ENCODE measurements at places on chromosomes 12 and 14.

DNA sequence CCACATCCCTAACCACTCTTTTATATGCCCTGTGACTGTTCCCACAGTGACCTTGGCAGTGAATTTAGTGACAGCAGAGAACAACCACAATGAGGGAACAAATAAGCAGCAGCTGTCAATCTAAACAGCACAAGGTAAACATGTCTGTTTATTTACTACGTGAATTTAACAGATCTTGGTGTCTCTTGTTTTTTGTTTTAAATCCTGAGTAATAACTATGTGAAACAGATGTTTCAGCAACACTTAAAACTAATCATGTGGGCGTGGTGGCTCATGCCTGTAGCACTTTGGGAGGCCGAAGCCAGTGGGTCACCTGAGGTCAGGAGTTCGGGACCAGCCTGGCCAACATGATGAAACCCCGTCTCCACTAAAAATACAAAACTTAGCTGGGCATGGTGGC is 17.0 kb upstream of the CFAP54 start:
- DNase-seq = no peak

DNA sequence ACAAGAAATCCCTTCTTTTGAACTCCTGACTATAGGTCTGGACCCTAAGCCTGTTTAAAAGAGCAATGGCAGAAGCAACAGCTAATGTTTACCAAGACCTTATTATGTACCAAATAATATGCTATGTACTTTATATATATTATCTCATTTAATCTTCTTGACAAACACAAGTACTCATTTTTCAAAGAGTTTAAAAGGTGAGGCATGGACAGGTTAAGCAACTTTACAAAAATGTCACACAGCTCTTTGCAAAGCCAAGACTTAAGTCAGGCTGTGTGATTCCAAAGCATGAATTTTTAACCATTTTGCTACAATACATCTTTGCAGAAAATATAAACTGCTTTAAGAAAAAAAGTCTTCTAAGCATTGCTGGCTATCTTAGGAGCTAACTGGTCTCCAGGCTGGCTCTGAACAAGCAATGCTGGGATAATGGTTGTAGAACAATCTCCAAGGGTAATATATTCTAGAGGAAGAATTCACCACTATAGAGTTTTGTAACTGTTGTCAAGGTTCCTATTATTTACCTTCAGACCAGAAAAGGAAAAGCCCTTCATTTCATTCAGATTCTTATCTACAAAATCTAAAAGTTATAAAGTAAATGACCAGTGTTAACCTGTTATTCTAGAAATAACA is 22.1 kb downstream of the SYNJ2BP start:
- no peak for DNase-seq

DNA sequence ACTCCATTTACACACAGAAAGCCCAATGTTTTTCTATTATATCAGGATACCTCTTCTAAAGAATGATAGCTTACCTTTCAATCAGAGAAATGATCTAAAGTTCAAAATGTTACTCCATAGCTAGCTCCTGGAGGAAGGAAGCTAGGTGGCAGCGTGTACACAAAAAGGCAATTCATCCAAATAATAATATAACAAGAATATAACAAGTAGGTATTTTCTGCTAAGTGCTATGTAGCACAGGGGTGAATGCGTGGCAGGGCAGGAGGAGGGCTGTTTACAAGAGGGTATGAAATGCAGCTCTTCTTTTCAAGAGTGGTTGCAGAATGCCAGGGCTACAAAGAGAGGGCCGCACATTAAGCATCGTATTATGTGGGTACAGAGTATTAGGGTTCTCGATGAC is 663 bp upstream of the SNAPC1 start:
- DNase-seq = no peak

DNA sequence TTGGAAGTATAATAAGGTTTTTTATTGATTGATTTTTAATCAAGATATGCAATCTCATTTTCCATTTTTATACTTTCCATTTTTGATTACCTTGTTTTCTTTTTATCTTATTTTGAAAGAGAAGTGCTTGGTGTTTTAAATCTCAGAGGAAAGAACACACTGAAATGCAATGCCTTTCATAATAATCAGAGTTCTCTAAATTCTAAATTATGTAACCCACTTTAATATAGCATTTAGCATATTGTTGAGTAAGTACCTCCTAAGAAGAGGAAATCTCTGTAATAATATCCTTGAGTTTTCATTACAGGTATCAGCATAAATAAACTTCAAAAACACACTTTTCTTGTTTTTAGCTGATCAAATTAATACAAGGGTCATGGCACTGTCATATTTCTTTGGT is 96.9 kb downstream of the GTF2A1 start:
- no peak for DNase-seq

GRCh38 chr12:101793401-101793800 is 37.4 kb downstream of the GNPTAB start:
- no peak for DNase-seq

DNA sequence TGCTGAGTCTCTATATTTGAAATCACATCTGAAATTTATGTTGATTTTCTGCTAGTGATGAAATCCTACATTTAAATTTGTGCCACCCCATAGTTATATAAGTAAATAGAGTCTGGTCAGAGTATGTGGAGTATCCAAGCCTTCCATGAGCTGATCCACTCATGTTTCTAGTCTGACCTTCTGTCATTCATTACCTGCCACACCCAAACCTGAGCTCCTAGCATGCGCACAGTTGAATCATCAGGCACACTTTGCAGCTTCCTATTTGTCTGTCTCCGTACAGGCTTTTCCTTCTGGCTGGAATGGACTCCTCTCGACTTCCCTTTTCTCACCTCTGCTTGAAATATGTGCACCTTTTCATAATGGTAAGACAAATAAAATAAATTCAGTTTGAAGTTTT is 45.3 kb upstream of the LRIG3 start:
- no peak for DNase-seq

GRCh38 chr14:64659366-64659765 is 44.9 kb upstream of the PLEKHG3 start:
- DNase-seq = no peak

GRCh38 chr12:67141296-67142018 is 127.7 kb upstream of the CAND1 start:
- DNase-seq = no peak

- DNase-seq = no peak
These were observed 91.8 kb downstream of the RCOR1 start for GRCh38 chr14:102684298-102684663.

- DNase-seq = no peak
These were observed 114.5 kb upstream of the NCOR2 start for GRCh38 chr12:124681779-124682391.

GRCh38 chr12:89231686-89232085 is 120.6 kb downstream of the DUSP6 start:
- DNase-seq = no peak

DNA sequence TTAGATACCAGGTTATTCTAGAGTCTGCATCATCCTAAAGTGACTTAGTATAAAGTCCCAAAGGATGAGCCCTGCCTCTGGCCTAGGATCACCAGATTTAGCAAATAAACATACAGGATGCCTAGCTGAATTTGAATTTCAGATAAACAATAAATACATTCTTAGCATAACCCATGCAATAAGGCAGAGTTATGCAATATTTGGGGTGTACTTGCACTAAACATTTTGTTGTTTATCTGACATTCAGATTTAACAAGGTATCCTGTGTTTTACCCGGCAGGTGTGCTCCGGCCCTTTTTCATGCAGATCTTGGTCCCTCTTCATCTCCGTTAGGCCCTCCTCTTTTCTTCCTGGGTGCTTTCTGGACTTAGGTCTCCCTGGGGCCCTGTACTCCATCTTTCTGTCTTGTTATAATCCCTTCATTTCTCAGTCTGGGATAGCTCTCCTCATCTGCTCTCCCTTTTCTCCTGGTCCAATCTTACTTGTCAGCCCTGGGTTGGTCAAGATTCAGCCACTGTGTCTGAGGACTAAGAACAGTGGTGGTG is 18.1 kb upstream of the SMOC1 start:
- DNase-seq = no peak

DNA sequence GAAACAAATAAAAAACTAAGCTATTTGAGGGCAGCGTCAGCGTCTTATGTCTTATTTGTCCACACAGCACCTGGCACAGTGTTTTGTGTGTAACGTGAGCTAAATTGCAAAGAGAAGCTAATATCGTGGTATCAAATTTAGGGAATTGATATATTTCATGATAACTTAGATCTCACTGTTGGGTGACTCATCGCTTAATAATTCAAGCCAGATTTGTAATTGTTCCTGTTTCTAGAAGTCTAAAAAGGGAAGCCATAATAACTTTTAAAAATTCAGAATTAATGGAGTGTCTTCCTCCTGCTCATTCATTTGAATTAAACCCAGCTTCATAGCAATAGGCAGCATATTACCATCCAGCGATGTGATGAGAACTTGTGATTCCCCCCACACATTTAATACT is 214.7 kb downstream of the PDZRN4 start:
- DNase-seq = no peak

- no peak for DNase-seq
These were observed 195.7 kb downstream of the RBM19 start for GRCh38 chr12:113770389-113770865.

DNA sequence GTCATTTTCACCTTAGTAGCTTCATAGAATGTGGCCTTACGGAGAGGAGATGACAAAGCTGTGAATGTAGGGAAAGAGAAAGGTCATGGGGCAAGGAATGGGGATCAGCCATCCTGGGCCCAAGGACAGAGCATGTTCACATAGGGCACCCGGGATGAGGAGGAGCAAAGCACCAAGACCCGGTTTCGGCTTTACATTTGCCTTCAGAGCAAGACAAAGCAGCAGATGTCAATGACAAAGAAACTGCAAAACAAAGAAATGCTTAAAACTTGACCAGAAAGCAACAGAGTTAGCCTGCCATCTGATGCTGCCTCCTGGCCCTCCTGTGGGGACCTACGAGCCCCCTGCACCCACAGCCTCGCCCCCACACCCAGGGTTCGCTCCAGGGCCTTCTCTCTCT is 249.2 kb downstream of the SLC41A2 start:
- no peak for DNase-seq

DNA sequence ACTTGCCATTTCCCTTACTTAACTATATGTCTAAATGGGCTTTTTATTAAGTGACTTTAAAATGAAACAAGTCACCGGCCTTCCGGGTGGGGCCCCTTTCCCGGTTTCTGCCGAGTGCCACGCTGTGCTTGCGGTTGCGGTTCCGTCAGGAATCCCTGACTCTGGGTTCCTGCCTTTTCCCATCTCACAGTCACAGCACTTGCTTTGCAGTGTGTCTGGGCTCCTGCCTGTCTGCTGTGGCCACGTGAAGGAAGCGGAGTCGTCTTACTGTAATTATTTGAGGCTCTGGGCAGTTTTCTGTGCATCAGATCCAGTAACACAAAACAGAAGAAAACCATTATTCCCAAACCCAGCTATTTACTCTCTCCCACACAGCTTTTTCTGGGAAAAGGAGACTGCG is 44.0 kb upstream of the FRMD6 start:
- DNase-seq = no peak

DNA sequence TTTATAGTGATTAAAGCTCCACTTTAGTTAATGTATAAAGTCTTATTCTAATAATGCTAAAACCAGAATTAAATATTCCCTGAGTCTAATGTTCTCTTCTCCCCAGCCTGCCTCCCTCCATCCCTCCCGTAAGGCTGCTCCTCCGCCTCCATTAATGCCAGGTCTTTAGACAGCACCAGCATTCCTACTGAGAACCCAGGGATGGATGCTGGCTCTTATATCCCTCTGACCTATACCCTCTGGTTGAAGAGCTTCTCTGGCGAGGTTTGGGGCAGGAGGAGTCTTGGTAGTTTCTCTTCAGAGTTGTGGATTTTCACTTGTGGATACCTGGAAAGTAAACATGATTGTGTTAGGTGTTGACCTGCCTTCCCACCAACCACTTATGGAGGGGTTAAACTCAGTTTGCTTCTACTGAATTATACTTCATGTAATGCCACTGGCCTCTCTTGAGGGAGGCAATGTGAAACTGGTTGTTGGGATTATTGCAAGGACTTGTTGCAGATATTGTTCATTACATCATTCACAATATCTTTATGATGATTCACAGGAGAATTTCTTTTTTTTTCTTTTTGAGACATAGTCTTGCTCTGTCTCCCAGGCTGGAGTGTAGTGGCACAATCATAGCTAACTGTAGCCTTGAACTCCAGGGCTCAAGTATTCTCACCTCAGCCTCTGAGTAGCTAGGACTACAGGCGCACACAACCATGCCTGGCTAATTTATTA is 11.1 kb upstream of the SMAGP start:
- no peak for DNase-seq

DNA sequence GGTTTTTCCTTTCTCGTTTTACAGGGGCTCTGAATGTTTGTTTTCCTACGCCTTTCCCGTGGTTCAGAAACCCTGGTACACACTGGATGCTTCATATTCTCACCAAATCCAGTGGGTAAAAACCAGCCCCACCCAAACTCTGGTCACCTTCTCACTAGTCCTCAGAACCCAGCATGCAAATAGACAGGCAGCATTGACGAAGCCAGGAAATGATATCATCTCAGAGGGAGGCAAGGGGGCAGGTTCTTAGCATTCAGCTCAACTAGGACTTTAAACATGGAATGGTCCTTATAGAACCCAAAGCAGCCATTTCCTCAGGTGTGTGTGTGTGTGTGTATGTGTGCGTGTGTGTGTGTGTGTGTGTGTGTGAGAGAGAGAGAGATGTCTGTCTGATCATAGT is 142.0 kb downstream of the KCNK10 start:
- no peak for DNase-seq

GRCh38 chr14:104507443-104507842 is 72.1 kb upstream of the C14orf180 start:
- DNase-seq = no peak

DNA sequence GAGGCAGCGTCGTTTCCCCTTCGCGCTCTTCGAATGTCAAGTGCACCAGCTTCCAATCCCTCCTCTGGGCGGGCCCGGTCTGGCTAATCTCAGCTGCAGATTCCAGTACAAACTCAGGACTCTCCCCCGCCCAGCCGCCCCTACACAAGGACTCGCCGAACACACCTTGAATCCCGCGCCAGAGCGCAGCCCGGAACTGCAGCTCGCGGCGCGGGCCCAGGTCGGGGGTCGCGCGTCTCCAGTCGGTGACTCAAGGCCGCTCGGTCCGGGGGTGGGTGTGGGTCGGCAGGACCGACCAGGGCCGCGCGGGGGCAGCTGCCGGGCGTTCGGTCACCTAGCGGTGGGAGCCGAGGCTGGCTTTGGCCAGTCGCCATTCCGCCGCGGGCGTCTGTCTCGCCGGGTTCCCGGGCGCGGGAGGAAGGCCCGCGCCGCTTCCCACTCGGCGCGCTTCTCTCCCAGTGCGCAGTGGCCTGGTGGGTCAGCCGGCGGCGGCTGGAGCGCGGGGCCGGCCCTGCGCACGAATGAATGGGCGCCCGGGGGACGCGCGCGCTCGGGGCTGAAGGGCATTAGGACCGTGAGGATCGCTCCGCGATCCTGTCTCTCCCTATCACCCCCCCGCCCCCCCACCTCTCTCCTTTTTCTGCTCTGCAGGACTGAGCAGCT is at the start of gene GALNT16:
GALNT16 (plus strand) TSS at position 632 of the 663 bp plus-strand sequence. CDS start 133 bp downstream, outside the sequence.
- no peak for DNase-seq

- no peak for DNase-seq
These were observed 96.0 kb downstream of the WIF1 start for GRCh38 chr12:65025136-65025535.

DNA sequence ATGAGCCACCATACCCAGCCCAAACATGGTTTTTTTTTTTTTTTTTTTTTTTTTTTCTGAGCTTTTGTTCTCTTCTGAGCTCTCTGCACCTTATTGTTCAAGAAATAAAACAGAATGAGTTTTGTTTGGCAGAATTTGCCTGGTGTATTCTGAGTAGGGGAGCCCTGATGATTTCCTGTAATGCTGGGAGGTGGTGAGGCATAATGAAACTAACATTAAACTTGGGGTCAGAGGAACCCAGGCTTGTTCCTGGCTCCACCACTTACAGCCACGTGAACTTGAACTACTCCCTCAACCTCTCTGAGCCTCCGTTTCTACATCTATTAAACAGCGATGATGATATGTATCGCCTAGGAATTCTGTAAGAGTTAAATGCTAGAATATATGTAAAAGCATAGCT is 276.3 kb upstream of the CRY1 start:
- DNase-seq = no peak

All from cerebellar nuclear complex (tissue), 1 donor.